ENCODE measurements at places on chromosomes 4 and X.

DNA sequence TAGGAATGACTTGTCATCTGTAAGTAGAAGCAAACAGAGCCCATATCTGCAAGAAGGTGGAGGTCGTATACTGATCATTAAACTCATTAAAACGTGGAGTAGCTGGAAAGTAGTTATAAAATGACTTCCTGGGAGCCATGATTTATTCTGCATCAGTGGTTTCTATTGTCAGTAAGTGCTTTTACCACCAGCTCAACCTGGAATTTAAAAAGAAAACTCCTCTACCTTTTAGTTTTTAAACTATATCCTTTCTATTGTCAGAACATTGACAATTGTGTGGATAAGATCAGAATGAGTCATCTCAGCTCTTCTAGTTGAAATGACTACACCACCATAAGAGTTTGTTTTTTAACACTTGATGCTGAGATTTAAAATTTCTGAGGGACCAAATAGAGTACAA lies 651.2 kb upstream of the GALNT7 start:
- no peak for DNase-seq

GRCh38 chr4:25290490-25291067 lies 22.0 kb upstream of the ZCCHC4 start:
- no peak for DNase-seq

DNA sequence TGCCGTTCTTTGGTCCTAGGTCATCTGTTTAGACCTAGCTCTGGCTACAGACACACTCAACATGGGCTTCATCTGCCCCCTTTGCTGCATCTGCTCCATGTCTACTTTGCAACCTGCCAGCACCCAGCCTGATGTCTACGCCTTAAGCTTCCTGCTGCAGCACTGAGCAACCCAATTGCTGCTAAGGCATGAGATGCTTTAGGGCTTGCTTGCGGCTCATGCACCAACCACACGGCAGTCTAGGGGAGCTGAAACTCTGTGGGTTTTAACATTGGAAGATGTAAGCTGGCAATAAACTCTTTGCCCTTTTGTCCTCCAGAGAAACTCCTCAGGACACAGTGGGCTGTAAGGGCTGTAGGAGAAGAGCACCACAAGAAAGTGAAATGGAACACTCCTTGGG lies 11.7 kb upstream of the CLNK start:
- no peak for DNase-seq

DNA sequence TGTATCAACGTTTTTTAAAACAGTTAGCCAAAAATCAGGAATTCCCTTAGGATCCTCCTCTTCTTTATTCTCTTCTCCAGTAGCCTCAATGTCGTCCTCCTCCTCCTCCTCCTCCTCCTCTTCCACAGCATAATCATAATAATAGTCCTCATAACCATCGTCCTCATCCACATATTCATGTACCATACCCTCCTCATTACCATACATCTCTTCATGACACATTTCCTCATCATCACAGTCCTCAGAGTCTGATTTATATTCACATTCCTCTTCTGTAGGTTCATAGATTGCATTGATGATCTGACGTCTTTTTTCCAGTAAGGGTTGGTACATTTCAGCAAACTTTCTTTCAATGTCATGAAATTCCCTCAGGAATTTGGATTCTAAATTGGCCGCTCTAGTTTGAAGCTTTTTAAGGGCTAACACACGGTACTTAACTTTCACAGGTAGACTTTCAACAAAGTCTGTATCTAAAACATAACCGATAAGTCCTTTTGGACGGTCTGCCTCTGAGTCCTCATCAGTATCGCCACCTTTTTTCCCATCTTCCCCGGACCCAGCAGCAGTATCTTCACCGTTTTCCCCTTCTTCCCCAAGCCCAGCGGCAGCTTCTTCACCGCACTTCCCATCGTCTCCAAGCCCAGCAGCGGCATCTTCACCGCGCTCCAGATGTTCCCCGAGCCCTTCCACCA lies 771 bp downstream of the NAP1L2 start:
- no peak for DNase-seq

DNA sequence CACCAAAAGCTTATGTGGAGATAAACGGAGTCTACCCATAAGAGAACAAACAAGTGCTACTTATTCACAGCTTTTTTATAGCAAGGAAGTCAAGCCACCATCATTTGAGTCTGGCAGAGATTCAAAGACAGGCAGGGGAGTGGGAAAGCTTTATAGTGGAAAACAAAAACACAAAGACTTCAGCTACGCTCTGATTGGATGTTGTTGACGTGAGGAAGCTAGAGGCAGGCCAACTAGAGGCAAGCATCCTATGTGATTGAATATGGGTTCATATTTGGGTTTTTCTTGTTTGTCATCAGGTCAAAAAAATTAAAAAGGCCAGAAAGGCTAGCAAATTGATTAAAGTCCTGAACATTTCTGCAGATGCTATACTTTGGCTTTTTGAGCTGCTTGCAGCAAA lies 719 bp upstream of the TCEAL4 start:
- DNase-seq, result no peak

DNA sequence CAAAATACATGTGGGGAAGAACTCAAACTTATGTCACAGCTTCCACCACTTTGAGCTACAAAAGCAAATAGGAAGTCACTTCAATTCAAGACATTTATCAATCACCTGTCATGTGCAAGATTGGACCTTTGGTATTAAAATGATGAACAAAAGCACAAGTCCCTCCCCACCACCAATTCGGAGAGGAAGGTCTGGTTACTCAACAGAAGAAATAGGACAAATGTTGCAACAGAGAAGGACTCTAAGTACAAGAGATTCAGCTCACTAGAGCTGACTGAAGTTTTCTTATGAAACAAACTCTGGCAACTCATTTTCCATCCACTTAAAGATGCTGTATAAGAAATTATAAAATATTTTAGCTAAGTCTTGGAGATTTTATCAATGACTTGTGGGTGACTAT lies 16.0 kb upstream of the MMRN1 start:
- no peak for DNase-seq

DNA sequence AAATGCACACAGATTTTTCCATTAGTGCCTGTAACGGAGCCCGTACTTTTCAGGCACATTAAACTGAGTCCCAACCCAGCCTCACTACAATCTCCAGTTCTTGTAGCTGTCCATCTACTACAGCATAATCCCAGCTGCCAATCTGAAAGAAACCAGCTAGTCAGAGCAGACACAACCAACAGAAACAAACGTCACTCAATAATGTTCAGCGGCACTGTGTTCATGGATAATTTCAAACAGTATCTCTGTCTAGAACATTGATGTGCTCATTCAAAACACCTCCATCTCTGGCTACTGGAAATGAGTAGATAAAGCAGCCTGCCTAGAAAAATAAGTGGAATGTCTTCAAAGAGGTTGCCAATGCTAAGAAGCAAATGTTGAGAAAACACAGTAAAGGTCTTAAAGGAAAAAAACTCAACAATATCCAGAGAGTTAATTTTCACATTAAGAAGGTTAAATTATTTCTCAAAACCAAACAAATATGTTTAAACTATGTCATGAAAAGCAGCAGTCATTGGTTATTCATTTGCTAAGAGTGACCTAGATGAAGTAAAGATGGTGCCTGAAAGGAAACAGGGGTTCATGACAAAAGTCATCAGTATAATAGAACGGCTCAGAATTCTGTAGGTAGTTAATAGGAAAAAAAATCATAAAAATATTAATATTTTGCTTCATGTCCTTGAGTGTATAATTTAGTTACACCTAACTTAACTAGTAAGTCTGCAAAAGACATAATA lies 245.1 kb upstream of the MAB21L2 start:
- no peak for DNase-seq

DNA sequence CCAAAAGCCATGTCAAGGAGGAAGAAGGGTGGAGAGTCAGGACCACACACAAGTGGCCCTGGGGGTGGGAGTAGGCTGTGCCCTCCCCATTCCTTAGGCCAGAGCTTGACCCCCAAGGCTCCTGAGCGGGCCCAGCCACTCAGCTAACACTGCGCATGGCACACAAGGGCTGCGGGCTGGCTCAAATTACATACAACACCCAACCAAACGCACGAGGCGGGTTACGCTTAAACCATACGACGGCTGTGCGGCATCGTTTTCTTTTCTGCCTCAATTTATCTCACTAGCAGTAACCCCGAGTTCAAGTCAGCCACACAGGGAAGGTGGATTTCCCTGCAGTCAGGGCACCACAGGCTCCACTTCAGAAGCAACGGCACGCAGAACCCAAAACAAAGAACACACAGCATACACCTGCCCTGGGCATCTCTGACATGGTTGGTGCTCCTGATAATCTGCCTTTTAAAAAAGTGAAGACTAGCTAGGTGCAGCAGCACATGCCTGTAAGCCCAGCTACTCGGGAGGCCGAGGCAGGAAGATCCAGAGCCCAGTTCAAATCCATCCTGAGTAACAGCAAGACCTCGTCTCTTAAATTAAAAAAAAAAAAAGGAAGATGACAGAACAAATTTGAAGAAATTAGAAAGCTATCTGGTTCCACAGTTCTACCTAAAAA lies 2.9 kb downstream of the GAK start:
- no peak for DNase-seq

DNA sequence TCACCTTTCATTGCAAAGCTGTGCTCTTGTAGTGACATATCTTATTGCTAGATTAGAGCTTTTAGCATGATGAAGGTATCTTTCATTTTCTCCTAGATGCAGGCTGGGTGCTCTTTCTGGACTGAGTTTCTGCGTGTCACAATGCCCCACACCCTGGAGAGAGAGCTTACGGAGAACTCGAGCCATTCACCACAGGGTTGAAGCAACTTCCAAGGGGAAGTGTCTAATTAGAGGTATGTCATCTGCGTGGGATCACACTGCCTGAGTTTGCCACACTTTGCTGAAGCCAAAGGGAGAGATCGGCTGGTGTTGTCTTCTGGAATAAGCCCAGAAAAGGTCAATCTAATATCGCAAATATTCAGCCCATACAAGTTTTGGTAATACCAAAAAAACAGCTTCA lies 179.3 kb upstream of the MBNL3 start:
- DNase-seq, result no peak

DNA sequence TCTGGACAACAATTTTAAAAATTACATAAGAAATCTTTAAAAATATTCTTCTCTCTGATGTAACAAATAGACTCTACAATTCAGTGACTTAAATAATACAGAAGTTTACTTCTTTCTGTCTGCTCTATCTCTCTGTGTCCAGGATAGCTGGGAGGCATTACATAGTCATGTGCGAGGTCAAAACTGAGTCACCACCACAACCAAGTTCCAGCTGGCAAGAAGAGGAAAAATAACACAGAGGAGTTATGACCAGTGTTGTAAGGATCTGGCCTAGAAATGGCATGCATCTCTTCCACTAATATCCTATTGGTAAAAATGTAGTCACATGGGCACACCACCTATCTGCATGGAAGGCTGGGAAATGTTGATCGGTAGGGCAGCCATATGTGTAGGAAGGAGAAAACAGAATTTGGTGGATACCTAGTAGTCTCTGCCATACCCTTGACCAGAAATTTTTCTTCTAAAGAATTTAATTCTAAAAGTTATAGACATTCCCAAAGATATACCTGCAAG lies 39.4 kb upstream of the WDFY3 start:
- DNase-seq, result no peak

DNA sequence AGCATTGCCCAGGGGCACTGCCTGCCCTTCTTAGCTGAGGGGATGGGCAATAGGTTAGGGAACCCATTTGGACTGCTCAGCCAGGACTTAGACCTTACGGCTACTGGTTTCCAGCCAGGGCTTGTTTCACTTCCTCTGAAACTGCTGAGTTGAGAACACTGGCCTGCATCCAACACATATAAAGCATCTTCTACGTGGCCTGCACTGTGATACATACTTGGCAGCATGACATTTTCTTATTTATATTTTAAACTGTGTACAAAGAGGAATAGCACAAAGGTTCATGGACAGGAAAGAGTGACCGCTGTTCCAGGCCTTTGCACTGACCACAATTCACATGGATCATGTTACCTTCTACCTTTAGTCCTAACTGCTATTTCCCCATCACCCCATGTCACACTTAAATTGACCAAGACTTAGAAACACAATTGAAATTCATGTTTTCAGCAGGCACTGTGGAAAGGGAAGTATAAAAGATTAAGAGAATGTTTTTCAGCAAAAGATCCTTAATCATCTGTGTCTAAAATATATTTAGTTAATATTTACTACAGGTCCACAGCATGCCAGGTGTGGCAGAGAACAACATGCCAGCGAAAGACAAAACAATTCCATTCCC lies 43.7 kb downstream of the NLGN4X start:
- no peak for DNase-seq

DNA sequence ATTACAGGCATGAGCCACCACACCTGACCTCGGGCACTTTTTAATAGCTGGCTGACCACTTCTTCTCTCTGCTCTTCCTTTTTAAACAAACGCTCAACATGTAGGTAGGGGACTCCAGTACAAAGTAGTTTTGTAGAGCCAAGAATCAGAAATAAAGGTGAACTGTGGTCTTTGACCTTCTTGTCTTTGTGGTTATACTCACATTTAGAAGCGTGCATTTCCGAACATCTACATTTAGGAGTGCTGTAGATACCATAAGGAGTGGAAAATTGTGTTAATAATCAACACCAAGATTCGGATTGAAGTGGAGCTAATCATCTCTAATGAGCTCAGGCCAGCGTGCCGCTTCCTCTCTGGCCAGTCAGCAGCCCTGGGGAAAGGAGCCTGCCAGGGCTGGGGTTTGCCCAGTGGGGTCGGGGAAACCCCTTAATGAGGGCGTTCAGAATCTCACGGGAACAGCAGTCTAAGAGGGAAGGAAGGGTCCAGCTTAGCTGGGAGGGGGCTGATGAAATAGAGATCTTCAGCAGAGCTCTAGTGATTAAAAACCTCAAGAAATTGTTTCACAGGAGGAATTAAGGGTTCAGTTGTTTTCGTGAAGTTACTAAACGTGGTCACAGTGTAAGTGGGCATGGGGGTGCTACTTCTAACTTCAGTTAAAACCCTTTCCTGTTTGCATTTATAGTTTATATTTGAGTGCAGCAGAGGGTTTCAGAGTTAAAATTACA lies 81.2 kb downstream of the GAB1 start:
- DNase-seq, result no peak

- no peak for DNase-seq
Observed at GRCh38 chr4:169485086-169485485, 127.3 kb downstream of the NEK1 start.

DNA sequence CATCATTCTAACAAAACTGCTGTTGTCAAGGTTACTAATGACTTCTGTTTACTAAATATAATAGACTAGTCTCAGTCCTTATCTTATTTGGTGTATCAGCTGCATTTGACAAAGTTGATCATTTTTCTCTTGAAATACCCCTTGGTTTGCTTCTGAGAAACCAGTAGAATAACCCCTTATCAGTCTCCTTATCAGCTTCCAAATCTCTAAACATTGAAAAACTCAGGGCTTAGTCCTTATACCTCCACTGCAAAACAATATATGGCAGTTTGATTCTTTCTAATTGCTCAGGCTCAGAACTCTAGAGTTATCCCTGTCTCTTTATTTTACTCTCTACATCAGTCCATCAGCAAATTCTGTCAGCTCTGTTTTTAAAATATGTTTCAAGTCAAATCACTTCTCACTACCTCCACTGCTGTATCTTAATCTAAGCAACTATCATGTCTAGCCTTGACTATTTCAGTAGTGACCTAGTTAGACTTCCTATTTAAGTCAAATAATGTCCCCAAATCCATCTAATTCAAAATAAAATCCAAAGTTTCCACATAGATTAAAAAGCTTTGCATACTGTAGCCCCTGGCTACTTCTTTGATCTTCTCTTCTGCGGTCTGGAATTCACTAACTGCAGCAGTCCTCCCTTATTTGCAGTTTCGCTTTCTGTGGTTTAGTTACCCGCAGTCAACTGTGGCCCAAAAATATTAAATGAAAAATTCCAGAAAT lies 87.1 kb upstream of the NPNT start:
- DNase-seq, result no peak
